Stimulated activated naive CD4-positive, alpha-beta T cell (primary cell): ENCODE measurements at places on chromosomes 3 and 15.
A peak's percentile ranks its signal among the peaks of the same experiment; 100 is the strongest.

- DNase-seq: no peak
Observed at GRCh38 chr3:4614070-4614469, 120.9 kb downstream of the ITPR1 start.

- no peak for DNase-seq
Observed at GRCh38 chr3:160801386-160802118, 45.5 kb downstream of the PPM1L start.

DNA sequence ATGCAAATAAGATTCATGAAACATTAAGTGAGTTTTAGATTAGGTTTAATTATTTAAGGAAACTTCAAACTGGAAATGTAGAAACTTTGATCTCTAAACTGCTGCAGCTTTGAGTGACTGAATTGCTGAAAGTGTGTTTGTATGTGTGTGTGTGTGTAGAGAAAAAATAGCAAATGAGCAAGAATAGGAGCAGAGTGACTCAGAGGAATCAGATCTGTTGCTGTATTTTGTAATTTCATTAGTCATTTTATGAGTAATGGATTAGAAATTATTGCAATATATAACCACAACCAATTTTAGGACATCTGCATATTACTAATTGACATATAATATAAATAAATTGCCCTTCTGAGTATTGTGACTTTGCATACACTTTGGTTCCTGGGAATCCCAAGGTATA, 52.8 kb upstream of the SLC9A9 start:
- no peak for DNase-seq

DNA sequence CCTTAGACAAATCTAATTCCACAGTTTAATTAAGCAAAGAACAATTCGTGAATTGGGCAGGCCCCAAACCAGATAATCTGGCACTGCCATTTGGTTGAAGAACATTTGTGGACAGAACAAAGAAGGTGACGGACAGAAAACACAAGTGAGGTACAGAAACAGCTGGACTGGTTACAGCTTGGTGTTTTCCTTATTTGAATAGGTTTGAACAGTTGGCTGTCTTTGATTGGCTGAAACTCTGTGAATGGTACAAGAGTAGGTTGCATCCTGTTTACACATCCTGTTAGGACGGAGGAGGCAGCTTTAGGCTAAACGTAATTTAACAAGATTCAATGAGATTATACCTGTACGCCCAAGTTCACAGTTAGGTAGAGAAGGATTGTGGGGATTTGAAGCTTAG, 114.4 kb downstream of the LPP start:
- no peak for DNase-seq

GRCh38 chr15:31472636-31473384, 146.2 kb downstream of the KLF13 start:
- DNase-seq: peak; percentile 7

DNA sequence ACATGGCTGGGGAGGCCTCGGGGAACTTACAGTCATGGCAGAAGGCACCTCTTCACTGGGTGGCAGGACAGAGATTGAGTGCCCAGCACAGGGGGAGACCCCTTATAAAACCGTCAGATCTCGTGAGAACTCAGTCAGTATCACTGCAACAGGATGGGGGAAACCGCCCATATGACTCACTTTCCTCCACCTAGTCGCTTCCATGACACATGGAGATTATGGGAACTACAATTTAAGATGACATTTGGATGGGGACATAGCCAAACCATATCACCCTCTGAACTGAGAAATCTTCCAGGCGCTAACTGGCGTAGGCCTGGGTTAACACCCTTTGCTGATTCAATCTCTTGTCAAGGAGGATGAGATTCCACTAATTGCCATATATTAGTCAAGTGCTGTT, 392.3 kb downstream of the FEZF2 start:
- DNase-seq: no peak

DNA sequence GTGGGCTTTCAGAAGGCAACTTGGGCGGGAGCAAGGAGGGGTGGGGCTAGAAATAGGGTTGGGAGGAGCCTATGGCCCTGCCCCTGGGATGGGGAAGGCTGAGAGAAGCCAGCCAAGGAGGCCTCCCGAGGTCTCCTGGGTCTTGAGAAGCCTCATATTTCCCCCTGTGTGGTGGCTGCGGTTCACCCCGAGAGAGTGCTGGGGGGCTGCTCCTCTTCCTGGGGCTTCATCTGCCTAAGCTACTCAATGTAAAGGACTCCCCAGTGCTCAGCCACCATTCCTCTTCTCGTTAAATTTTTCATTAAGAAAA, 174.3 kb downstream of the SMAD6 start:
- no peak for DNase-seq

DNA sequence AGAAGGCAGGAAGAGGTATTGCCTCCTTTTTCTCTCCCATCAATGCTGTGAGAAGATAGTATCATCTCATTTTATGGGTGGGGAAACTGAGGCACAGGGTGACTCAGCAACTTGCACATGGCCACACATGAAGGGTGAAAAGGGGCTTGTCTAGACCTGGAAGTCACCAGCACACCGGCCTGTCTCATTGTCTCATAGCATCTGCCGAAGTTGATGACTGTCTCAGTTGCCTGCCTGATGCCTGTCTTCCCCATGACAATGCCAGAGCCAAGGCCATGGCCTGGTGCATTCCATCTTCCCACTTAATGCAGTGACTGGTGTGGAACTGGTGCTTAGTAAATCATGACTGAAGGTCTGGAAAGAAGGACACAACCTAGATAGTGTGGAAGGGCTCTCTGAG, 27.9 kb upstream of the PRR23E start:
- no peak for DNase-seq

DNA sequence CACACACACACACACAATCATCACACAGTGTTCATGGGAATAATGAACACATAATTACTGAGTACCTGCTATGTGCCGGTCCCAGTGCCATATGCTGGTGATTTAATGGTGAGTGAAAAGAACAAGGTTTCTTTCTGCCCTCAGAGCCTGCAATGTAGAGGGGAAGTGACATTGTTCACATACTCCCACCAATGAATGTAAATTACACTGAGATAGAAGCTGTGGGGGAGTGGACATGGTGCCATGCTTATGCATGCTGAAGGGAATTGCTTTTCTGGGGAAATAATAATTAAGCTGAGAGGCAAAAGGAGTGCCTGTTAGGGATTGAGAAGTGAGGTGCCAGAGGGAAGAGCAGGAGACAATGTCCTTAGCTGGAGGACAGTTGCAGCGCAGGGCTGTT, 175.1 kb downstream of the MFSD1 start:
- no peak for DNase-seq

DNA sequence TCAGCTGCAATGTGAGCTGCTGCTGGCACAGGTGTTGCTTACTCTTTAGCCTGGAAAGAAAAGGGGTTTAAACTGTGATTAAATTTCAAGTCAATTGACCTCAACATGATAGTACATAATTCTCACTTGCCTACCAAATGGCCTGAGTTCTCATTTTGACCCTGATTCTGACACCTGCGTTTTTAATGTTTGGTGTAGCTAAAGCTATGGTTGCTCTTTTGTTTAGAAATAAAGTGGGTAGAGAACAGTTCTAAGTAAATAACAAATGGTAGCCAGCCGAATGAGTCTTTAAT, 100.8 kb upstream of the SOX2 start:
- no peak for DNase-seq

DNA sequence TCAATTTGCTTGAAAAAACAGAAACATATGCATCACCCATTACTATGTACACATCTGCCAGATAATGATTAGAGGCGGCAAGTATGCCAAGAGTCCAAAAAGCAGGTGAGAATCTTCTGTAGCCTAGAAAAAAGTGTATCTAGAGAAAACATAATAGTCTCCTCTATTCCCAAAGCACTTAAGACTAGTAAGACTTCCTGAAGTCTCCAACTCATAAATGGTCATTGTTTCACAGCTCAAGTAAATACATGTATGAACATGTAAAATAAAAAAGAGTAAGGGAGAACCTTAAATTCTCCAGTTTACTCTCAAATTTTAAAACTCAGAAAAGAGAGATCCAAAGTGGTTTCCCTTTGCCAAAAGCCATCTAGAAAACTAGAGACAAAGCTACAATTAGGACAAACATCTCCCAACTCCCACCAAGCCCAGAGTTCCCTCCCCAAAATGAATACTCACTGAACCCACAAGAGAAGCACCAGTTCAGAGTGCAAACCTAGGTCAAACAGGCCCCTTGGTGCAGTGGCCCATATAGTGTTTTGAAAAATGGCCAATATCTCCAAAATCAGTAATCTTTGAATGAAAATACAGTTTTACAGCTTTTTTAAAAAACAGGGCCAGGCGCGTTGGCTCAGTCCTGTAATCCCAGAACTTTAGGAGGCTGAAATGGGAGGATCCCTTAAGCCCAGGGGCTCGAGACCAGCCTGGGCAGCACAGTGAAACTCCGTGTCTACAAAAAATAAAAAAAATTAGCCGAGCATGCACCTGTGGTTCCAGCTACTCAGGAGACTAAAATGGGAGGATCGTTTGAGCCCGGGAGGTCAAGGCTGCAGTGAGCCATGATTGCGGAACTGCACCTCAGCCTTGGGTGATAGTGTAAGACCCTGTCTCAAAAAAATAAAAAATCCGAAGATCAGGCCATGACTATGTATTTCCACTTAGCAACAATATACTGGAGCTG, 11.0 kb upstream of the MAP4 start:
- no peak for DNase-seq

GRCh38 chr15:51737522-51738305, at the start of gene LYSMD2:
Gene LYSMD2, minus strand, starts transcription at chr15:51737655. Its CDS starts 33 bp downstream, at chr15:51737622.
- DNase-seq: peak; percentile 58

DNA sequence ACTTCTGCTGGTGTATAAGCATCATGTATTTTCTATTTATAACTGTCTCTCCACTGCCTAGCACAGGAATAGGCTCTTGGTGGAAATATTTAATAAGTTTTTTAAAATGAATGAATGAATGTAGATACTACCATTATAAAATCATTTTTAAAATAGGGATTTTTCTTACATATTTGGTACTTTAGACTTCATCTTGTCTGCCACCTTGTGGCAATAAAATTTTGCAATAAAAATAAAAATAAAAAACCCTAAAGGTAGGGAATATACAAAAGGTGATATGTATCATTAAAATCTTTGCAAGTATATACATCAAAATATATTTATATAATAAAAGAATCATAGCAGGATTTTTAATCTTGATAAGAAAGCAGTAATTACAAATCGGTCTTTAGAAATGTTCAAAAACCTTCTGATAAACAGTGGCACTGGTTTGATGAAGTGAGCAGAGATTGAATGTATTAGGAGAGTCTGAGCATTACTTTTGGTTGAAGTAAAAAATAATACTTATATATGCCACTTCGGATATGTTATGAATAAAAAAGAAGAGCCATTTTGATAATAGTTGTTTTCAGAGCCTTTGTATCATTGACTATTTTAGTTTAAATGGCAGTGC, 95.2 kb downstream of the SPATA16 start:
- no peak for DNase-seq

- DNase-seq: no peak
Observed at GRCh38 chr3:33173103-33173502, 45.5 kb downstream of the SUSD5 start.

DNA sequence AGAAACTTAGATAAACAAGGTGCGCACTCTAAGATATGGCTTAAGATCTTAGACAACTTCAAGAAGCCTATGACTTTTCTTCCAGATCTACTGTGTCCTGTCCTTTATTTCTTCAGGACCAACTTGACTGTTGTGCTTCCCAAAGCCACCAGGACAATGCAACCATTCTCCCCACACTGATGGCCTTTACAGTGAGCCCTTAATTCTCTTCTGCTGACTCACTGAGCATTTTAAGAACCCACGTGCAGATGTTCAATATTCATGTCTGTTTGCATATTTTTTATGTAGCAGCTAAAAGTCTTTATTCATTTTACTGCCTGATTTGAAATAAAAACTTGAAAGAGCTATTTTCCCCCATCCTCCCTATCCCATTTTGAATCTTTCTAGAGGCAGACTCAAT, 103.3 kb upstream of the SLC2A2 start:
- no peak for DNase-seq

DNA sequence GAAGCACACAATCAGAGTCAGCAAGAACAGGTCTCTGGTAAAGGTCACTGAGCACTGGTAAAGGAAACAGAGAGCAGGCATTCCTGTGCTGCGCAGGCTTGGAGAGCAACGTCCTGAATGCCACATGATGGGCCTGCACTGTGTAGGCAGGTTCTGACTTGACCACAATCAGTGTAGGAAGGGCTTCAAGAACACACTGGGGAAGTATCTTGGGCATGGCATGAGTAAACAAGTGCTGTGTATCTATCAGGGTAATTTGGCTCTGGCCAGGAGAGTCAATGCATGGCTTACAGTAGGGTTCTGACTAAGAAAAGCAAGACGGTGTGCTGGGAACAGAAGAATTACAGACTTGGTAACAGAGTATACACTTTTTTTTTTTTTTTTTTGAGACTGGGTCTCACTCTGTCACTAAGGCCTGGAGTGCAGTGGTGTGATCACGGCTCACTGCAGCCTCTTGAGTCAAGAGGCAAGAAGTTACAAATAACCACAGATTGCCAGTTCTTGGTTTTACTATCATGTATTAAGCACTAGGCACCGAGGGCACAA, 30.6 kb downstream of the TBC1D2B start:
- no peak for DNase-seq
